ENCODE measurements at places on chromosomes 2 and 18.

- no peak for DNase-seq
Observed at GRCh38 chr2:11508279-11508678, 25.6 kb upstream of the GREB1 start.

- DNase-seq = no peak
Observed at GRCh38 chr2:170544817-170545216, 170.3 kb upstream of the SP5 start.

DNA sequence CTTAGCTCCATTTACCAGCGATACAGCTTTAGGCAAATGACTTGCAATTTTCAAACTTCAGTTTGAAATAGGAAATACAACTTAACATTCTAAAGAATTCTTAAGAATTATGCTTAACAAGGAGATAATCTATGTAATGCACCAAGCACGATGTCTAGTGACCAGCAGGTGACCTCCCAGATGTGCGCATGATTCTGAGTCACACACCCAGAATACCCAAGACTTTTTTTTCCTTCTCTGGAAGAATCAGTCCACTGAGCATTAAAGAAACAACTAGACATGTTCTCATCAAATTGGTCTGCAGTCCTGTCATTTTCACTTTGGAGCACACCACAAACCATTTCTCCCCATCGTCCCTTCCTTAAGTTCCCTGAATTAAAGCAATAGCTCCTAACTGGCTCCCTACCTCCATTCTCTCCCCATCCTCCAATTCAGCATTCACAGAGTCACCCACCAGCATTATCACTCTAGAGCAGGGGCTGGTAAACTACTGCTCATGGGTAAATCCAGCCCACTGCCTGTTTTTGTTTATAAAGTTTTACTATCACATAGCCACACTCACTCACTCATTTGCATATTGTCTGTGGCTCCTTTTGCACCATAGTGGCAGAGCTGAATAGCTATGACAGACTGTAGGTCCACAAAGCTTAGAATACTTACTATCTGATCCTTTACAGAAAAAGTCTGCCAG, 13.2 kb downstream of the EVA1A start:
- peak; percentile 97 for DNase-seq

DNA sequence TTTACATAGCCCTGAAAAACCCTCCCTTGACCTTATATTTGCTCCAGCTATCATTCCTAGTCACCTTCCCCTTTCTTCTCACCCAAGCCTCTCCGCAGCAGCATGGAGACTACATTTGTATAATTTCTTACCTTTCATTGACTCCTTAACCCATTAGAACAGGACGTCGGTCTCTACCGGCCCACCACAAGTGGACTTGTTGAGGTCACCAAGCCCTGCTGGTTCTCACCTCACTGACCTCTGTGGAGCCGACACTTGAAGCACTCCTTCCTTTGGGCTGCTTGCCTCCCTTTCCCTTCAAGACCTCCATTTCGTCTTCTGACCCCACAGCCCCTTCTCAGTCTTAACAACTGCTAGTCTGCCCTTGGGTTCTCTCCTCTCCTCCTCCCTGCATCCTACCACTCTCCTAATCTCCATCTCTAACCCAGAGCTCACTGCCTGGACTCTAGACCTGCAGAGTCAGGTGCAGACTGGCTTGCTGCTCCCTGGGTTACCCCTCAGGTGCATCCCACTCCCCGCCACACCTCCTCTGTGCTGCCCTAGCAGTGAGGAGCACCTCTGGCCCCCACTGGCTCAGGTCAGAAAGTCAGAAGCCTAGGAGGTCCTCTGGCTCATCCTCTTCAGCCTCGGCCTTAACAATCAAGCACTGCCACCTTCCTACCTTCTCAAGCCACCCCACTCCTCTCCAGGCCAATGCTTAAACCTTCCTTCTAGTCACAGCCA, 5.3 kb upstream of the SFXN5 start:
- DNase-seq = no peak

DNA sequence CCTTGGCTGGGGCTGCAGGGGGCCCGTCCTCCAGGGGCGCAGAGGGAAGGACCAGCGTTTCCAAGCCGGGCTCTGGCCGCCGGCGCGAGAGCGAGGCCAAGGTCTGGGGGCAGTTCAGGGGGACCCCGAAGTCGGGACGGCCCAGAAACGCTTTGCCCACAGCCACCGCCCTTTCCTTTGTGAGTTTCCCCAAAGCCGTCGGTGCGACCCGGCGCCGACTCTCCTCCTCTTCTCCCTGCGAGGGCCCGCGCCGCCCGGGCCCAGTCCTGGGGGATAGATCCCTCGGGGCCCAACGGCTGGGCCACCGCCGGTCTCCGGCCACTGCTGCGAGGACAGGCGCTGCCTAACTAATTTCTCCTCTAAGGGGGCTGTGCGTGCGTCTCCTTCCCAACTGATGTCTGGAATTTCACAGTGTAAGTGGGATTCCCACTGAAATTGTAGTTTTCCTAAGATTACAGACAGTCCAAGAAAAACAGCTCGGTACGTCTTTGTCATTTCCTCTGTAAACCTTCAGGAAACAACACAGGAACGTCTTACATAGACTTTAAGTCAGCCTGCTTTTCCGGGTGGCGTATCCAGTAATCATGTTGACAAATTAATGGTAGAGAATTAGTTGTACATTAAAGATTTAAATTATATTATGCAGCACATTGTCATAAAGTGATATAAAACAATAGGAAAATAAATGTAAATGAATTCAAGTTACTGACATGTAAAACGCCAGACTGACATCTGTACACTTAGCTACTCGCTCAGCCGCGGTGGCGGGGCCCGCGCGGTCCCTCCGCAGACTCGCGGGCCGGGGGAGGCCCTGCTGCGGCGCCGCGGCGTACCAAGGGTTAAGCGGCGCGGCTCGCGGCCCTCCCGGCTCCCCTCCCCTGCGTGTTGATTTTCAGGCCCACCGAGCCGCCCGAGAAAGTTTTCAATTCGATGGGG, 139.4 kb upstream of the SIX3 start:
- no peak for DNase-seq

DNA sequence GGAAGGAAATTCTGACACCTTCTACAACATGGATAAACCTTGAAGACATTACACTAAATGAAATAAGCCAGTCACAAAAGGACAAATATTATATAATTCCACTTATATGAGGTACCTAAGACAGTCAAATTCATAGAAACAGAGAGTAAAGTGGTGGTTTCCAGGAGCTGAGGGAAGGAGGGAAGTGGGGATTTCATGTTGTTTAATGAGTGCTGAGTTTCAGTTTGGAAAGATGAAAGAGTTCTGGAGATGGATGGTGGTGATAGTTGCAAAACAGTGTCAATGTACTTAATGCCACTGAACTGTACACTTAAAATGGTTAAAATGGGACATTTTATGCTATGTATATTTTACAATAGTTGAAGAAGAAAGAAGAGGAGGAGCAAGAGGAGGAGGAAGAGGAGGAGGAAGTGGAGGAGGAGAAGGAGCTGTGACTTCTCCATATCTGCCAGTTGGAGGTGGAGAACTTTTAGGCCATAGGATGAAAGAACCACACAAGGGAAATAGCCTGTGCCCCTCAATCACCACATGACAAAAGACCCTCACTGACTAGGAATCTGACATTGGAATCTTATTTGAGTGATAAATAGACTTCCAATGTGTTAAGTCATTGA, 55.3 kb upstream of the LGALSL start:
- DNase-seq = no peak

GRCh38 chr18:55244546-55244945, 285.3 kb upstream of the CCDC68 start:
- no peak for DNase-seq
